ENCODE measurements at places on chromosomes 6 and 20.

DNA sequence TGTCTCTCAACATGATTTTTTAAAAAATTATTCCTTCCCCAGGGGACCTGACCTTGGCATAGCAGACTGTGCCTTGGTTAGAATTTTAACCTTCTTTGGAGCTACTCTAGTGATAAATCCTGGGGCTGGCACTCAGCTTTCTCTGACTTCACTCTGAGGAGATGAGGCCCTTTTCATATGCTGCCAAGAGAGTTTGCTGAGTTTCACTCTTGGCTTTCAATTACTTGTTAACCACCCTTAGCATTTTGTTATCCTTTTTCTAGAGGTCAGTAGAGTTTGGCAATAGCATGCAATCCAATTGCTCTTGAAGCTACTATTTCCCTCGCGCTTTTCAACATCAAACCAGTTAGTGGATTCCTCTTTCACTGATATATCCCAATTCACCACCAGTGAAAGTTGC is 920.3 kb downstream of the EYS start:
- no peak for DNase-seq

- no peak for DNase-seq
Measured at GRCh38 chr6:56756791-56757587, 114.3 kb upstream of the DST start.

- DNase-seq = no peak
Measured at GRCh38 chr20:18431206-18431605, 35.6 kb downstream of the DZANK1 start.

DNA sequence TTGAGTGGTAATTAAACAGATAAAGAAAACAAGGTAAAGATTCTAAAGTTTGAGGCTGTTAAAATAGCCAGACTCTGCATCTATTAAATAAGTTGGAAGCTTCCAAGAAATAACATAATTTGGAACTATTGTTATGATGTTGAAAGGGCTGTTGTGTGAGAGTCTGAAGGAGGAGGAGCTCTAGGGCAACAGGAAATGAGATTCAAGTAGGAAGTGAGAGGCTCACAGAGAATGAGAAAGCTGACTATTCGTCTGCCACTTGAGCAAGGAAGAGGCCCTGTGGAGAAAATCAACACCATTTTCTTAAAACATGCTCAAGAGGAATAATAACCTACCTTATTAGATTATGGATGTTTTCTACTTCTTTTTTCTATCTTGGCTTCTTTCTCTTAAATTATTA is 185.2 kb downstream of the SLC24A3 start:
- no peak for DNase-seq

DNA sequence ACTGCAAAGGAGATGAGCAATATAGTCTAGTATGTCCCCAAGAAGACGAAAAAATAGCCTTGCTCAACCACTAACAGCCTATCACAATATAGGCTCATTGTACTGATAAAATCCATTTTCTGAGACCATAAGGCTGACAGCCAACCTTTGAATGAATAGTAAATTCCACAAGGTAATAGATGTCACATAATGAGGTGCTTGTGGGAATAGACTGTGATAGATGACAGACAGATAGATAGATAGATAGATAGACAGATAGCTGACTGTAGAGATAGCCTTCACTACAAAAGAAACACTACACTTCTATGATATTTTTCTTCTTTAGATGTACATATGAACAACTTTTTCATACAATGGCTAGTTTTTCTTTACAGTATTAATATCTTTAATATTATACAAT is 760.3 kb upstream of the NRSN1 start:
- DNase-seq = no peak

- DNase-seq = no peak
Measured at GRCh38 chr20:9145142-9145541, 76.3 kb downstream of the PLCB4 start.

DNA sequence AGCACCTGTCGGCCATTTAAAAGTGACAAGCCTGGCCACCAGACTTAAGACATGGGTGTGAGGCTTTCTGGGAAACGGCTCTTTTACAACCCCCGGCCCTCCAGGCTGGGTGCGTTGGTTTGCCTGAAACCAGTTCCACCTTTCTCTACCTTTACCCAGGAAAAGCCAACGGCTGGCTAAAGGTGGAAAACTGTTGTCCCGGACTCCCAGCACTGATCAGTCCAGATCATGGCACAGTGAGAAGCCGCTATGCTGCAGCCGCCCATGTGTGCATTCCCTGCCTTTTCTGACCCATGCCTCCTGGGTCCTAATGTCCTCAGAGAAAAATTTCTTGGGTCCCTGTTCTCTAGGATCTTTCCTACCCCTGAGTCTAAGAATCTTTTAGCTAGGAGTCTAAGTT is 655.7 kb upstream of the HS3ST5 start:
- DNase-seq = no peak

DNA sequence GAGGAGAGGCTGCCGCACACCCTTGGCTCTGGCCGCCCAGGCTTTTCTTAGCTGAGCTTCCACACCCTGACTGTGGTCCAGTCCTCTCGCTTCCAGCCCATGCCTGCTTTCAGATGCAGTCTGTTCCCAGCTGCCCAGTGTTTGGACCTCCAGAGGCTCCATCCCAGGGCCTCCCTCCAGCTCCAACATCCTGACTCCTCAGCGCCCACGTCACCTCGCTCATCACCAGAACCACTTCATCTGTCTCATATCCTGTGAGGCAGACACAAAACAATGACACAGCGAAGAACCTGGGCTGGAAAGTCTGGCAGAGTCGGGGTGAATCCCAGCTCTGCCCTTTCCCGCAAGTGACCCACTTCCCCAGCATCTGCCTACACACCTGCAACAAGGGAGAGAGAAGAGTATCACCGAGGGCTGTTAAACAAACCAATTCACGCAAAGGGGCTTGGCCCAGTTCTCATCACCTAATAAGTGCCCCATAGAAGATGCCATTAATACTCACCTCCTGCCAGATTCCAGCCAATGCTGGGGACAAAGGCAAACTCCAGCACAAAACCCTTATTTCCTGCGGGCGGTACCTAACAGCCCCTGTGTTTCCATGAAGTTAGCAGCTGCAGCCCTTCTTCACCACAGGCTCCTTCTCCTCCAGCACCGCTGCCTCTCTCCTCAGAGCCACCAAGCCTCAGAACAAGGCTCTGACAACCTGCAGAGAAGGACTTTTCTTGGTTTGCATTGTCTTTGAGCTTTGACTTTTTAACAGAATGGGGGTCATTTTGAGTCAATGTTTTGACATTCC is 133.4 kb upstream of the CDH4 start:
- DNase-seq = no peak

- DNase-seq = no peak
Measured at GRCh38 chr6:27562027-27562410, 89.1 kb upstream of the ZNF184 start.

DNA sequence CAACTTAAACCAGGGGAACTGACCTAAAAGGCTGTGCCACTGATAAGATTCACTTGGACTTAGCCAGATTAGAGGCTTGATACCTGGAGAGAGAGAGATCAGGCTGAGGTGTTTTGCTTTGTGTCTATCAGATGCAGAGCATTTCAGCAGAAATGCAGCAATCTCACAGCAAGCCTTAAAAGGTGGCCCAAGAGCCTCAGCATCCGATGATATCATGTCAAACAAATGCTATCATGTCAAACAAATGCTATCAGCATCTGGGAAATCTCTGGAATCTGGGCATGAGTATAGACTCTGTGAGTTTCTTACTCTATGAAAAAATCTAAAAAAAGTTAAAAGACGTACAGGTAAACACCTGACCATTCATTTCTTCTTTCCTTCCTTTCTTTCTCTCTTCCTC is 718.9 kb downstream of the EYS start:
- no peak for DNase-seq

- DNase-seq = no peak
Measured at GRCh38 chr6:43318011-43318410, 9.4 kb upstream of the CRIP3 start.

DNA sequence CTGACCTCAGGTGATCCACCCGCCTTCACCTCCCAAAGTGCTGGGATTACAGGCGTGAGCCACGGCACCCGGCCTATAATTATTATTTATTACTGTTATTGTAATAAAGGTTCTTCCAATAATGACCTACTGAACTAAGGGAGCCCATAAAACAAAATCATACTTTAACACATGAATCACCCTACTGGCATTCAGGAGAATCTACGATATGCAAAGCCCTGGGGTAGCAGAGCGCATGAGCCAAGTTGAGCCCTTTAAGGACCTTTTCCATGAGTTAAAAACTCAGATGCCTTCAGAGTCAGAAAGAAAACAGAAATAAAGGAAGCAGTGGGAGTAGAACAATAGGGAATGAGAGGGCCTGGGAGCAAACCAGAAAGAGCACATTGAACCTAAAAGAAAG is 41.5 kb downstream of the SNRPB start:
- no peak for DNase-seq

DNA sequence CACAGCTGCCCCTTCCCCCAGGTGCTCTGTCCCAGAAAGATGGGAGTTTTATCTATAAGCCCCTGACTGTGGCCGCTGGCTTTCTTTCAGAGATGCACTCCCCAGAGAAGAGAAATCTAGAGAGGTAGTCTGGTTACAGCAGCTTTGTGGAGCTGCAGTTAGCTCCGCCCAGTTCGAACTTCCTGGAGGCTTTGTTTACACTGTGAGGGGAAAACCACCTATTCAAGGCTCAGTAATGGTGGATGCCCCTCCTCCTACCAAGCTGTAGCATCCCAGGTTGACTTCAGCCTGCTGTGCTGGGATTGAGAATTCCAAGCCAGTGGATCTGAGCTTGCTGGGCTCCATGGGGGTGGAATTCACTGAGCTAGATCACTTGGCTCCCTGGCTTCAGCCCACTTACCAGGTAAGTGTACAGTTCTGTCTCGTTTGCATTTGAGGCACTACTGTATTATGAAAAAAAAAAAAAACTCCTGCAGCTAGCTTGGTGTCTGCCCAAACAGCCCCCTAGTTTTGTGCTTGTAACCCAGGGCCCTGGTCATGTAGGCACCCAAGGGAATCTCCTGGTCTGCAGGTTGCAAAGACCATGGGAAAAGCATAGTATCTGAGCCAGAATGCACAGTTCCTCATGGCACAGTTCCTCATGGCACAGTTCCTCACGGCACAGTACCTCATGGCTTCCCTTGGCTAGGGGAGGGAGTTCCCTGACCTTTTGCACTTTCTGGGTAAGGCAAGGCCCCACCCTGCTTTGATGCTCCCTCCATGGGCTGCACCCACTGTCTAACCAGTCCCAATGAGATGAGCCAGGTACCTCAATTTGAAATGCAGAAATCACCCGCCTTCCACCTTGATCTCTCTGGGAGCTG is 275.0 kb downstream of the CENPW start:
- no peak for DNase-seq

- DNase-seq = no peak
Measured at GRCh38 chr6:78476561-78476960, 390.8 kb upstream of the IRAK1BP1 start.

DNA sequence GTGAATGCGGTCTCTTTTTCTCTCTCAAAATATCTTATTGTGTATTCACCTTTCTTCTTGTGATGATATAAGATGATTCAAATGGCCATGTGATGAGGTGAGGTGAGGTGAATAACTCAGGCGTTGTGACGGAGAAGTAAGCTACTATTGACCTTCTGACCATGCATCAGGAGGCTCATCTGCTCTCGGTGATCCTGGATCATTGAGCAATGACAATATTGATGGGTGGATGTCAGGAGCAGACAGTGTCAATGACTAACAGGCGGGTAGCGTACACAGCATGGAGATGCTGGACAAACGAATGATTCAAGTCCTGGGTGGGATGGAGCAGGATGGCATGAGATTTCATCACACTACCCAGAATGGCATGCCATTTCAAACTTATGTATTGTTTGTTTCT is 119.6 kb downstream of the PXDC1 start:
- DNase-seq = no peak

- DNase-seq = no peak
Measured at GRCh38 chr6:157768304-157768703, 54.7 kb upstream of the SNX9 start.

- DNase-seq = no peak
Measured at GRCh38 chr6:166245148-166245547, 63.0 kb downstream of the PRR18 start.

- no peak for DNase-seq
Measured at GRCh38 chr6:150639823-150640331, 40.2 kb downstream of the PLEKHG1 start.

GRCh38 chr6:43817192-43817591 is 47.2 kb downstream of the VEGFA start:
- DNase-seq = no peak

Data from neuronal stem cell (in vitro differentiated cells).